ENCODE measurements at places on chromosomes 16 and 17.
A peak's percentile ranks its signal among the peaks of the same experiment; 100 is the strongest.

DNA sequence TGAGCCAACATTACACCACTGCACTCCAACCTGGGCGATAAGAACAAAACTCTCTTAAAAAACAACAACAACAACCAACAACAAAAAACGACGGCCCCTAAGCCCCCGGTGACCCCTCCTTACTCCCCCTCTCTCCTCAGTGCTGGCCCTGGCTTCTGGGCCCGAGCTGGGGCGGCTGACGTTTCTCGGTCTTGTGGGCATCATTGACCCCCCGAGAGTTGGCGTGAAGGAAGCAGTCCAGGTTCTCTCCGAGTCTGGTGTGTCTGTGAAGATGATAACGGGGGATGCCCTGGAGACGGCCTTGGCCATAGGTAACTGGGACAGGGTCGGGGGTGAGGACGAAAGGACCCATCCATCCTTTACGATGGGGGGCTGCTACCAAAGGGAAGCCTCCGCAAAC is 52.7 kb downstream of the MEAK7 start:
- DNase-seq, result no peak

DNA sequence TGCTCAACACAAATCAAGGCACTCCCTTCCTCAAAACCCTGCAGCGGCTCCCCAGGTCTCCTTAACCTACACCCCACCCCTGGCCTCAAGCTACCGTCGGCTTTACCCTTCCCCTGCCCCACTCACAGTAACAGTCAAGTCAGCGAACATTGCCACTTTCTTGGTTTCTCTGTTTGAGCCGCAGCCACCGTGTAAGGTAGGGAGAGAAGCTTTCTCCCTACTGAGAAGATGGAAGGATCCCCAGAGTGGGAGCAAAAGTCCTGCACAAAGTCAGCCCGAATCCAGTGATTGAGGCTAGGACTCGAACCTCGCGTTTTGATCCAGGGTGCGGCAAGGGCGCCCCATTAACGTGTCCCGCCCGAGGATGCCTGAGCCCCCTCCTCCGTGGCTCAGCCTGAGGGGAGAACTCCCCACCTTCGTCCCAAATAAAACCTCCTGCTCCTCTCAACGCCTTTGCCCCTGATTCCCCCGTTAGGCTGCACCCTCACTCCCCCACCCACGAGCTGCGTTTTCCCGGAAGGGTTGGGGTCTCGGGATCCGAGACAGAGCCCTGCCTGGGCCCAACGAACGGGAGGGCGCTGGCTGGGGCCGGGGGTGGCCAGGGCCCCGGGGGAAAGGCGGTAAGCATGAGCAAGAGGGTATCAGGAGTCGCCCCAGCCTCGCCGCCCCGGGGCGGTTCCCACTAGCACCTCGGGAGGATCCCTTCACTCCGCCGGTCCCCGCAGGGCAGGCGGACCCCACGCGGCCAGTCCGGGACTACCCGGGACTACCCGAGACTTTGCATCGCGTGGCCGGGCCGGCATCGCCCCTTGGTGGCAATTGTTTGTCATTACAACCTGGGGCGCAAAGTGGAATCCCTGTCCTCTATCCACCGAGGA is 9.9 kb upstream of the NAGS start:
- DNase-seq, result no peak

GRCh38 chr16:29192329-29193247 is 207.7 kb downstream of the LAT start:
- no peak for DNase-seq

DNA sequence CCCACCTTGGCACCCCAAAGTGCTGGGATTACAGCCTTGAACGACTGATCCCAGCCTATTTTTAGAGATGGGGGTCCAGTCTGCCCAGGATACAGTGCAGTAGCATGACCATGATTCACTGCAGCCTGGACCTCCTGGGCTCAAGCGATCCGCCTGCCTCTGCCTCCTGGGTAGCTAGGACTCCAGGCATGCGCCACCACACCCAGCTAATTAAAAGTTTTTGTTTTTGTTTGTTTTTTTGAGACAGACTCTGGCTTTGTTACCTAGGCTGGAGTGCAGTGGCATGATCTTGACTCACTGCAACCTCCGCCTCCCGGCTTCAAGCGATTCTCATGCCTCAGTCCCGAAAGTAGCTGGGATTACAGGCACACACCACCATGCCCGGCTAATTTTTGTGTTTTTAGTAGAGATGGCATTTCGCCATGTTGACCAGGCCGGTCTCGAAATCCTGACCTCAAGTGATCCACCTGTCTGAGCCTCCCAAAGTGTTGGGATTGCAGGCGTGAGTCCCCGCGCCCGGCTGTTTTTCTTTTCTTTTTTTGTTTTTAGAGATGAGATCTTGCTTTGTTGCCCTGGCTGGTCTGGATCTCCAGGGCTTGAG is 2.3 kb upstream of the PAFAH1B1 start:
- no peak for DNase-seq

DNA sequence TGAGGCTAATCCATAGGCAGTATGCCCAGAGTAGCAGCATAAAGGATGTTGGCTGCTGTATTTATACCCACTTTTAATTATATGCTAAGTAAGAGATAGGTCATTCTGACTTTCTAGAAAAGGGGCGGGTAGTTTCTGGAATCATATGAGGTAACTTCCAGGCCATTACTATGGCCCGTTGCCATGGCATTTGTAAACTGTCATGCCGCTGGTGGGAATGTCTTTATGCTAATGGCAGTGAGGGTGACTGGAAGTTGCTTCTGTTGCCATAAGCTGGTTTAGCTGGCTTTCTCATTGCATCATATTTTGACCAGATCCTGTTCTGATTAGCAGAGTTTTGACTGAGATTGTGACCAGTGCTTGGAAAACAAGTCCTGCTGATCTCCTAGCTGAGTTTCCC is 929.6 kb upstream of the CDH8 start:
- DNase-seq, result no peak

DNA sequence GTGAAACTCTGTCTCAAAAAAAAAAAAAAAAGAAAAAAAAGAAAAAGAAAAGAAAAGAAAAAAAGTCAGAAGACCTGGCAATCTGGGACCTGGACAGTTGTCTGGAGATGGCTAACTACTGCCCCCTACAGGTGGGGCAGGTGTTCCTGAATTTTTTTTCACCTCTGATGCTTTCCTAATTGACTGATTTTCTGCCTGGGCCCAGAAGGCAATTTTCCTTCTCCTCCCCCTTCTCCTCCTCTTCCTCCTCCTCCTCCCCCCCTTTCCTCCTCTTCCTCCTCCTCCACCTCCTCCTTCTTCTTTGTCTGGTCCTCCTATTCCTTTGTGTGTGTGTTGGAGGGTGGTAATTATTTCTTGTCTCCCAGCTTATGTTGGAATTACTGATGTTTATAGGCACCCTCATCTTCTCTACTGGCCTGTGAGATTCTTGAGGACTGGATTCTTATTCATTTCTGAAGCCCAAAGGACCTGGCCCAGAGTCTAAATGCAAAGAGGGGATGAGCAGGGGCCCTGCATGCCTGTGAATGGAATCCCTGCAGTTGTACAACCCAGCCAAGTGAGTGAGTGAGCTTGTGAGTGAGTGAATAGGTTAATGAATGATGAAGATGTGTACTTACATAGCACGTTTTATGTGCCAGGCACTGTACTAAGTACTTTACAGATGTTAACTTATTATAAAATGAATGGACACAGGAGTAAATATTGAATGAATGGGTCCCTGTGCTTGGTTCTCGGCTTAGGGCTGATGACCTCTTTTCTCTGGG is 26.9 kb downstream of the IRX5 start:
- DNase-seq, result no peak

GRCh38 chr16:67549240-67549639 is 13.1 kb upstream of the CTCF start:
- no peak for DNase-seq

DNA sequence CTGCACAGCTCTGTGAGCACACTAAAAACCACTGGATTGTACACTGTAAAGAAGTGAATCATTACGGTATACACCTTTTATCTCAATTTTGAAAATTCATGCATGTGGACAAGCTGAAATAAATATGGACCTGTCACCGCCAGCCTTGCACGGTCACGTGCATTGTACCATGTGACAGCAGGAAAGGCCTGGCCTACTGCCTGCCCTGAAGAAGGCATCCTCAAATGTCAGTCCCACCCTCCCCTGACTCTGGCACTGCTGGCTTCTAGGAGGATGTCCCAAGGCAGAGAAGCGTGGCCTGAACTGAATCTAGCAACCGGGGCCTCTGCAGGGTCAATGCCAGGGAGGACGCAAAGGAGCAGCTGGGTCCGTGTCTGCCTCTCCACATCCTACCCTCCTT is 34.6 kb downstream of the SLC38A8 start:
- no peak for DNase-seq

DNA sequence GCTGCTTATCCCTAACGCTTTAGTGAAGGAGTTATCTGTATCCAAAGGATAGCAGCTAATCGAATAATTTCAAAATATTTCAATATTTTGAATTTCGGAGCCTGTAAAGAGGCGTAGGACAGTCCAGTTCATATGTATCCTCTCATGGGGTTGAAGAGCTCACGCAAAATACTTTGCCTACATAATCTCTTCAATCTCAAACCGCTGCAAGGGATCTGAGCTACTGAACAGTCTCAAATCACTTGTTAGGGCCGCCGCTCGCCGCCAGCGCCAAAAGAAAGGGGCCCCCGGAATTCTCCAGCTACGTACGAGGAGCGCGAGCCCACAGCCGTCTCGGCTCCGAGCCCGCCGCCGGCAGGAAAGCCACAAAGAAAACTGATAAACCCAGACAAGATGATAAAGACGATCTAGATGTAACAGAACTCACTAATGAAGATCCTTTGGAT is 601 bp upstream of the RFWD3 start:
- no peak for DNase-seq

DNA sequence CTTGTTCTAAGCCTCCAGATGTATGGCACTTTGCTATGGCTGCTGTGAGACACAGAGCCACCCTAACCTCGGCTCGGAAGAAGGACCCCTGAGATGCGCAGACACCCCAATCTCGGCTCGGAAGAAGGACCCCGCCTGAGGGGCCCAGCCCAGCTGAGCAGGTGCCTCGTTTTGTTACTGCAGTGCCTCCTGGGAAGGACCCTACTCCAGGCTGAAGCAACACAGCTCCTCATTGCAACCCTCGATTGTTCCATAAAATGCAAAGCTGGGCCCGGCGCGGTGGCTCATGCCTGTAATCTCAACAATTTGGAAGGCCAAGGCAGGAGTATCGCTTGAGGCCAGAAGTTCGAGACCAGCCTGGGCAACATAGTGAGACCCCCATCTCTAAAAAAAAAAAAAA is 61.3 kb downstream of the C16orf95 start:
- DNase-seq, result no peak

DNA sequence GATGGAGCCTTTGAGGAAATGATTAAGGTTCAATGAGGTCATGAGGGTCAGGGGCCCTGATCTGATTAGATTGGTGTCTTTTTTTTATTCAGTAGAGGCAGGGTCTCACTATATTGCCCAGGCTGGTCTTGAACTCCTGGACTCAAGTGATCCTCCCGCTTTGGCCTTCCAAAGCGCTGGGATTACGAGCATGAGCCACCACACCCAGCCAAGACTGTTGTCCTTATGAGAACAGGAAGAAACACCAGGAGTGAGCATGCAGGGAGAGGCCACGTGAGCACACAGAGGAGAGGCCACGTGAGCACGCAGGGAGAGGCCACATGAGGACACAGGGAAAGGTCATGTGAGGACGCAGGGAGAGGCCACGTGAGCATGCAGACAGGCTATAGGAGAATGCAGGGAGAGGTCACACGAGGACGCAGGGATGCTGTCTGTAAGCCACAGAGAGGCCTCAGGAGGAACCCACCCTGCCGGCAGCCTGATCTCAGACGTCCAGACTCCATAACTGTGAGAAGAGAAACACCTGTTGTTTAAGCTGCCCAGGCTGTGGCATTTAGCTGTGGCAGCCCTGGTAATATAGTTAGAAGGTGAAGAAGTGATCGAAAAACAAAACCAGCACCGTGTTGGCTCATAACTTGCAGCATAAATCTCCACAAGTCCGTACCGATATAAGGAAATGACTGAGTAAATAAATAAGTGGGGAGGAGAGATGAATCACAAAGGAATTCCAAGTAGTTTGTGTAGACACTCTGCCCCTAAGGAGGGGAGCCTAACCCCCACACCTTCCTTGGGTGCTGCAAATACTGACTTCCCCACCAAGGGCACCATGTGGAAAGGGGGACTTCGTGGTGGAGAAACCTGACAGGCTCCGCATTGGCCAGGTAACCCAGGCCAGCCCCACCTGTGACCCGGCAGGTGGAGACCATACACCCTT is 14.6 kb upstream of the CSNK1D start:
- DNase-seq, result peak; percentile 92

DNA sequence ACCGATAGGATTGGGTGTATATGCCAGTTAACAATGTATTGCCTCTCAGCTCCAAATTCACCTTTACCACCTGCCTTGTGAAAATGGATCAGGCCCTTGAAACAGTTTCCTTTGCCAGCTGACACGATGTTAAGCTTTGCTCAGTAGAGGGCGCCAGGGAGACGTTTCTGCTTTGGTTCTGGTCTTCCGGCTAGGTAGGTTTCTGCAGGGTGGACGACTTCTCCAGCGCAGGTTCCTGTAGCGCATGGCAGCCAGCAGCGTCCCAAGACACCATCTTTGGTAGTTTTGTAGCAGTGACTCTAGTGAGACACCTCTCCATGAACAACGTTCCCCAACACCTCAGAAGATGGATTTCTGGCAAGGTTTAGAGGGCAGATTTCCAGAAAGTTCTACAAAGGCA is 24.0 kb downstream of the SYCE1L start:
- DNase-seq, result no peak

DNA sequence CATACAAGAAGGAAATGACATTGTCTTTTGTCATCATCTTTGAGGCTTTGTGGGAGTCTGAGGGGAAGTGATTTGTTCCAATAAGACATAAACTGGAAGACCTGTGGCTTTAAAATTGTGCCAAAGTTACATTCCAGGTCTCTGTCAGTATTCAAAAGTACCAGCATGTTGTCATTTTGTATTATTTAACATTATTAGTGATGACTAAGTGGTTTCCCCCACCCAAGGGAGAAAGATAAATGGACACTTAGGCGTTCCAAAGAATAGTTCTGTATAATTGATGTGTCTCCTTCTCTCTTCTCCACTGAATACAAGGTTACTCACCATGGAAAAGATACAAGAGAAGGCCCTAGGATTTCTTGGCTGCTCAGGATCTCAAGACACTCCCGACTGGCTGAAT is 3.8 kb downstream of the CFAP97D1 start:
- no peak for DNase-seq

DNA sequence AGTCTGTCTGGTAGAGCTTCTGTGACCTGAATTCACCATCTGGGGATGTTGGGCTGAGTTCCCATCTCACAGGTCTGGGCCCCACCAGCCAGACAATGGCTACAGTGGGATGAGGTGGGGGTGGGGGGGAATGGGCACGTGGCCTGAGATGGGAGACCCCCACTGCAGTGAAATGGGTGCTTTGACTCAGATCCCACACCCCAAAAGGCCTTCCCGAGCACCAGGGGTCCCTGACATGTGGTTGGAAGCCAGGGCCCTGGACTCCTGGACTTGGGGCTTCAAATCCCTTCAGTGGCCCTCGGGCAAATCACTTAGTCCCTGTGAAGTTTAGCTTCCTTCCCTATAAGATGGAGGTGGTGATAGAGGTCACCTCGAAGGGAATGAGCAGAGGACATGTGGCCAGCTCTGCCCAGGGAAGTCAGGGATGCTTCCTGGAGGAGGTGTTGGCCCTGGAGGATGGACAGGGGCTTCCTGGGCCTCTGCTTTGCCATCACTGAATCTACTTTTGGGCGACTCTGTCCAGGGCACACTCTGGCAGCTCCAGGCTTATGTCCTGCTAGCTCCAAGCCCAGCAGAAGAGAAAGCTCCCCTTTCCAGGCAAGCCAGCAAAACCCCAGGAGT is 218.1 kb downstream of the KATNIP start:
- no peak for DNase-seq

GRCh38 chr17:79544142-79544914 is 66.5 kb downstream of the RBFOX3 start:
- no peak for DNase-seq

GRCh38 chr16:12588510-12588909 is 215.2 kb downstream of the CPPED1 start:
- DNase-seq, result no peak

GRCh38 chr16:64269756-64270155 is 852.1 kb downstream of the CDH11 start:
- DNase-seq, result no peak

Data from brain pericyte (primary cell).